Stimulated activated CD8-positive, alpha-beta memory T cell treated with anti-CD3 and anti-CD28 coated beads, Interleukin-7, amount 100 ng/mL, for 24 hours (primary cell): ENCODE measurements at places on chromosomes 13 and 19.

GRCh38 chr13:102854675-102855074 lies 8.8 kb downstream of the ERCC5 start:
- DNase-seq: no peak

- DNase-seq: no peak
These were observed 99.8 kb downstream of the CRYL1 start for GRCh38 chr13:20425819-20426219.

GRCh38 chr13:35787937-35788336 lies 311.4 kb upstream of the MAB21L1 start:
- DNase-seq: no peak

DNA sequence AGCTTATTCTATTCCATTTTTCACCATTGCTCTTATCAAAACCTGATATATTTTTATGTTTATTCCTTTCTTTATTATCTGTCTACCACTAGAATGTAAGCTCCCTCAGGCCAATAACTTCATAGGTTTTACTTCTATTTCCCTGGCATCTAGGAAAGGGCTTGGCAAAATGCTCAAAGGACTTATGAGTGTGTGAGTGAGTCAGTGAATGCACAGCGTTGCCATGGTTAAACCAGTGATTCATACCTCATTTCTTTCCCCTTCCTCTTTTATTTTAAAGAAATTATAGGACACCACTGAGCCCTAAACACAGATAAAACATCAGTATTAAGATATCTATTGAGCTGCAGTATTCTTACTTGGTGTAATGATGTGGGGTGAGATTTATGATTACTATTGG lies 162.1 kb downstream of the GPC6 start:
- no peak for DNase-seq

- no peak for DNase-seq
These were observed 391.6 kb downstream of the HS6ST3 start for GRCh38 chr13:96481482-96481881.
